ENCODE measurements at places on chromosomes 11 and 22.

GRCh38 chr11:35237860-35238715, 99.1 kb downstream of the CD44 start:
- no peak for DNase-seq

DNA sequence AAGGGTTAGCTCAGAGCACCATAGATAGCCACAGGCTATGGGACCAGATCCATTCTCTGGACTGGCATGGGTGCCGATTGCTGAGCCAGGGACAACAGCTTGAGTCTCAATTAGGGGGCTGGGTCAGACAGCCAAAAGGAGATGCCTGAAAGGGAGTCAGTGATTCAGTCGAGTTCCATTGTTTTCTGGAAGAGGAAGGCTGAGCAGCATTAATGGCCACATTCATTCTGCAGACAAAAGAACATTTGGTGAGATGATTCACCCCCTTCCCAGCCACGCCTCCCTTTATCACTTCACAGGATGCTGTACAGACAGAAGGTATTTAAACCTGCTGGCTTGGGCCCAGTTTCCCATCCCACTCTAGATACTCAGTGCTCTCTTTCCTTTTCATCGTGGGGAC, 131.9 kb downstream of the ADAMTS15 start:
- peak; percentile 33 for DNase-seq

GRCh38 chr22:22357024-22357883, 112.7 kb downstream of the VPREB1 start:
- DNase-seq: peak; percentile 82

- no peak for DNase-seq
These were observed 40.2 kb upstream of the EMID1 start for GRCh38 chr22:29165321-29166060.

GRCh38 chr11:65382804-65383368, 440 bp upstream of the SLC25A45 start:
- no peak for DNase-seq

DNA sequence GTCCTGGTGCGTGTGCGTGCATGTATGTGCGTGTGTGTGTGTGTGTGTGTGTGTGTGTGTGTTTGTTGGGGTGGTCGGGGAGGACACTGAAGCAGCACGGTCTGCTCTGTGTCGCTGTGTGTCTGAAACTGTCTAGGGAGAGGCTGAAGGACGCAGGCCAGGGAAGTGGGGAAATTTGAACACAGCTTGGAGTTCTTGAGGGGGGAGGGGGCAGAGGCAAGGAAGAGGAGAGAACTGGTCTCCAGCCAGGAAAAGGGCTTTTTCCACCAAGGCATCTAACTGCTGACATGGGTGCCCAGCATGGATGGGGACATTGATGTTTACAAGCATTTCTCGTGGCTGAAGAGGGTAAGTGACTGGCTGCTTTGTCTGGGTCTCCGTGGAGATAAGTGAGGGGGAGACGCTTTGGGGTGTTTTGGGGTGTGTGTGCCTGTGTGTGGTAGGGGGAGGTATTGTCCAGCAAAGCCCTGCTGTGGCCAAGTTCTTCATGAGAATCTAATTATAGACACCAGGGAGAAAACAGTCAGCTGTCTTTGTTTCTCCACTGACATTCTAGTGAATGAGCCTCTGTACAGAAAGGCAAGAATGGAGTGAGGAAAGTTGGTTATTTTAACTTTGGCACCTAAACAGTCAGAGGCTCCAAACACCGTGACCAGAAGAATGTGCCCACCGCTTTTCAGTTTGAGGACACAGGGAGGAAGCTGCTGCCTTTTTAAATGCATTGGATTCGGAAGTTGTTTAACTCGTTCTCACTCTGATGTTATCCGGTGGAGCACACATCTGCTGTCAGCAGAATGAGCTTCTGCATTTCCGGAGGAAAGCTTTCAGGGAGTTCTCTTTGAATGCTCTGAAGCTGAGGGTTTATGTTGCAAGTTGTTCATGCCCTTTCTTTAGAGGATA, 63.7 kb downstream of the PPFIBP2 start:
- no peak for DNase-seq

GRCh38 chr22:41976961-41977566, 7.8 kb downstream of the SEPTIN3 start:
- DNase-seq: no peak

GRCh38 chr22:30161051-30161469, 80.8 kb downstream of the HORMAD2 start:
- no peak for DNase-seq

DNA sequence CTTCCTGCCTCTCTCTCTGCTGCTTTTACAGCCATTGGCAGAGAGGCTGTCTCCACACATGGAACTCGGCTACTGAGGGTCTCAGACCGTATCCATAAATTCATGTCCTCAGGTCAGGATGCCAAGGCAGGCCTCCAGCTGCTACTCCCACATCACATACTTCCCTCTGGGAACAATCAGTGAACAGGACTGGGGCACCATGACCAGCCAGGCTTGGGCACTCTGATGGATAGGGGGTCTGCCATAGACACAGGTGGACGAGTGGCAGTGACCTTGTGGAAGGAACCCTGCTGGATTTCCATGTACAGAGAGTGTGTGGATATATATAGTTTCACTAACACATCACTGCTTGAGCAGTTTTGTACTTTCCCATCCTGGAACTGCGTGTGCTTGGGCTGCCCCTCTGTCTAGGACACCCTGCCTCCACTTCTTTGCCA, 97.7 kb upstream of the PARVA start:
- DNase-seq: no peak

DNA sequence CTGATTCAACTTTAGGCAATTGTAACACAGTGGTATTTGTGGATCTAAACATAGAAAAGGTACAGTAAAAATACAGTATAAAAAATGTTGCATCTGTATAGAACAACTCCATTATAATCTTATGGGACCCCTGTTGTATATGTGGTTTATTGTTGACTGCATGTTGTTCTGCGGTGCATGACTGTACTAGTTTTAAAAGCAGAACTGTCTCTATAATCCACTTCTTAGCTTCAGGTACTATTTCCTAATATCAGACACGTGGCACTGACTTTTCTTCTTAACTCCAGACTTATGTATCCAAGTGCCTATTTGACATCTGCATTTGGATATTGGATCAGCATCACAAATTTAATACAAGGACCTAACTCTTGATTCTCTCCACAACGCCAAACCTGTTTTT, 41.1 kb downstream of the PACS1 start:
- no peak for DNase-seq

DNA sequence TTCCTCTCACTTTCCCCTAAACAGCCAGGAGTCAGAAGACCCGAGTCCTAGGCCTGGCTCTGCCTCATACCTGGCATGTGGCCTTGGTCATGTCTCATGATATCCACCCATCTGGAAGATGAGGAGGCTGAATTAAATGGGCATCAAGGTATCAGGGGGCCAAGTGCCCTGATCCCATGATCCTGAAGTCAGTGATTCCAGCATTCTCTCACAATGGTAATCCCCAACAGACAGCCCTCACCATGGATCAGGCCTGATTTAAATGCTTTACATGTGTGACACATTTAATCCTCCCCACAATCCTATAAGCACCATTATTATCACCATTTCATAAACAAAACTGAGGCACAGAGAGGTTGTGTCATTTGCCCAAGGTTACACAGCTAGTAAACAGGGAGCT, 70.0 kb downstream of the PDE2A start:
- no peak for DNase-seq

GRCh38 chr11:75872887-75873416, 57.9 kb downstream of the UVRAG start:
- DNase-seq: no peak

GRCh38 chr11:36354221-36355003, 58.3 kb downstream of the PRR5L start:
- DNase-seq: peak; percentile 25

DNA sequence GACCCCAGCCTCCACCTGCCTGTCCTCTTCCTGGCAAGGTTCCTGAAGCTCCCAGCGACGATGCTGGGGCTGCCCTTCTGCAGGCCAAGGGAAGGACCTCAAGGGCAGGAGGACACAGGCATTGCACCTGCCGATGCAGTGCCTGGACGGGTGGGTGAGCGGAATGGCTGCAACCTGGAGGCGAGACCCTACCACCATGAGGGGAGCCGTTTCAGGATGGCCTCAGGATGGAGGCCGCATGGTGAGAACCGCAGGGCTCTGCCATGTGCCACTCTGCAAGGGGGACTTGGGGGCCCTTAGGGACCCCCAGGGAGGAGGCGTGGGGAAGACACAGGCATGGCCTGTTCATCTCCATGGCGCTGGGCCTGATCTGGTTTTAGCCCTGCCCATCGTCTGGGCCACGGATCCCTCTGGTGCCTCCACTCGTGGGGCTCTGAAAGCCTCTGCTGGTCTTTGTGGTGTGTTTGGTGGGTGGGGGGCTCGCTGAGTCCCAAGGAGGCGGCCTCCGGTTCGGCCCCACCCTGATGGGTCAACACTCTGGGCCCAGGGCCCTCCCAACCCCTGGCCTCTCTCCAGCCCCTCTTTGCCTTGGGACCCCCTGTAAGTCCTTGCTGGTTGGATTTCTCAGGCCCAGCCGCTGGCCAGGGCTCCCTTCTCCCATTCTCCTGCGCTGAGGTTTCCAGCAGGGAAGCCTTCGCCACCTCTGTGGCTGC, 1.3 kb upstream of the LSP1 start:
- DNase-seq: no peak

- peak; percentile 71 for DNase-seq
These were observed 10.0 kb downstream of the PPM1F start for GRCh38 chr22:21942407-21943343.

- DNase-seq: peak; percentile 60
These were observed 42.2 kb downstream of the TRIOBP start for GRCh38 chr22:37739035-37739434.

GRCh38 chr11:2798951-2799761, 86.4 kb downstream of the CDKN1C start:
- peak; percentile 50 for DNase-seq

DNA sequence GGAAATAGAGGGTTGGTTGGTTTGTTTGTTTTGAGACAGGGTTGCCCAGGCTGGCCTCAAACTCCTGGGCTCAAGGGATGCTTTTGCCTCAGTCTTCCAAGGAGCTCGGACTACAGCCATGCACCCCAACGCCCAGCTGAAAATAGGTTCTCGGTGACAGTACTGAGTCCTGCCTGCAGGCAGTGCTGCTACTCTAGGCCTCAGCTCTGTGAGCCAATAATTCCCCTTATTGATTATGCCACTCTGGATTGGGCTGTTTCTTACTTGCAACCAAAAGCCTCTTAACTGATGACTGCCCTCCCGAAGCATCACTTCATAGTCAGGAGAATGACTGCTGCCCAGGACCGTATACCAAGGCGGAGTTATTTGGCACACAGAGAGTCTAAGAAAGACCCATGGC, 1.2 kb upstream of the C11orf16 start:
- DNase-seq: no peak

GRCh38 chr11:107259811-107260221, 197.8 kb downstream of the CWF19L2 start:
- no peak for DNase-seq

DNA sequence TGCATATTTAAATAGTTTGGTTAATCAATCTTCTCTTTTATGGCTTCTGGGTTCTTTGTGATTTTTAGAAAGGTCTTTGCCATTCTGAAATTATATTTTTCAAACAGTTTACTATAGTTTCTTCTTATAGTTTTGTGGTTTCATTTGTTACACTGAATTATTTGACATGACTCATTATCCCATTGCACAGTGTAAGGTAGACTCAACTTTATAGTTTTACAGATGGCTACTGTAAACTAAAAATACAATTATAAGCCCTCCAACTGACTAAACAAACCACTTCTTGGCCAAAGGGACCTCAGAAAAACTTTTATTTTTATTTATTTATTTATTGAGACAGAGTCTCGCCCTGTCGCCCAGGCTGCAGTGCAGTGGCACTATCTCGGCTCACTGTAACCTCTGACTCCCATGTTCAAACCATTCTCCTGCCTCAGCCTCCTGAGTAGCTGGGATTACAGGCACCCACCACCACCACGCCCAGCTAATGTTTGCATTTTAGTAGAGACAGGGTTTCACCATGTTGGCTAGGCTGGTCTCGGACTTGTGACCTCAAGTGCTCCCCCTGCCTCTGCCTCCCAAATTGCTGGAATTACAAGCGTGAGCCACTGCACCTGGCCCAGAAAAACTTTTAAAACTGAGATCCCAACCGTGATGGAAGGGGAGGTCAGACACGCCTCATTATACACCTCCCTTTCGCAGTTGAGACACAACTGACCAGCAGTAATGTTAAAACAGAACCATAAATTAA, 14.1 kb upstream of the RAC2 start:
- DNase-seq: no peak

DNA sequence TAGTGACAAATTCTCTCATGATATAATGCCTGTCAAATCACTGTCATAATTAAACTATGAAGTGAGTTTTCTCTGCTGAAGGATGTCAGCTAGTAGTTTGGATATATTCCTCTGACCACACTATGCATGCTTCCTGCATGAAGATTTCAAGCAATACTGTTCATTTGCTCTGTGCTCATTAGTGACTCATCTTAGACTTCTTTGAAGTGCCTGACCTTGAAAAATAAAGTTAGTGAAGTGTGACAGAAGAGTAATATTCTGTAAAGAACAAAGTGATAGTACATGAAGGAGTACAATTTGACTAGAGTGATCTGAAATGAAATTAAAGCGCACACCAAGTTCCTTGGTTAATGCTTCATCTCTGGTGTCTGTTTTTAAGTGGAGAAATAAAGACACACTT, 629.5 kb upstream of the ANO3 start:
- no peak for DNase-seq

DNA sequence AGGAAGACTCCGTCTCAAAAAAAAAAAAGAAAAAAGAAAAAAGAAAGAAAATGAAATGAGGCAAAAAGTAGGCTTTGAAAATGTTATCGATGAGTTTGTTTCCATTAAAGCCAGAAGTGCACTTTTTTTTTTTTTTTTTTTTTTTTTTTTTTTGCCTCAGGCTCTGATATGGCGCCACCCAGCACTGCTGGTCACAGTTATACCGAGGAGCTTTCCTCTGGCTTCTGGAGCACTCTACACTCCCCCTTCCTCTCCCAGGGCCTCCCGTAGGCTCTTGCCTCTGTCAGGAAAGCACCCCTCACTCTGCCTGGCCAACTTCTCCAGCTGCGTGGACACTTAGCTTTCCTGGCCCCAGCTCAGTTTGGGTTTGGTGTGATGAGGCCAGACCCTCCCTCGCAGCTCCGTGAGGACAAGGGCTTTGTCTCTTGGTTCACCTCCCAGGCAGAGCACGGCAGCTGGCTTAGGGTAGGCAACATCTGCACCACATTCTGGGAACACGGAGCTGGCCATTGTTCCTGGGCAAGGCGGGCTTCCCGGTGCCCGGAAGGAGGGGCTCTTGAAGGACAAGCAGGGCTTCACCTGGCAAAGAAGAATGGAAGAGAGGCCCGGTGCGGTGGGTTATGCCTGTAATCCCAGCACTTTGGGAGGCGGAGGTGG, 16.9 kb downstream of the FADS2 start:
- DNase-seq: no peak
